ENCODE measurements at places on chromosomes 7 and 10.

- no peak for DNase-seq
Observed at GRCh38 chr10:80451132-80451531, 3.0 kb upstream of the TSPAN14 start.

- DNase-seq = no peak
Observed at GRCh38 chr7:82778021-82778420, 334.4 kb upstream of the CACNA2D1 start.

DNA sequence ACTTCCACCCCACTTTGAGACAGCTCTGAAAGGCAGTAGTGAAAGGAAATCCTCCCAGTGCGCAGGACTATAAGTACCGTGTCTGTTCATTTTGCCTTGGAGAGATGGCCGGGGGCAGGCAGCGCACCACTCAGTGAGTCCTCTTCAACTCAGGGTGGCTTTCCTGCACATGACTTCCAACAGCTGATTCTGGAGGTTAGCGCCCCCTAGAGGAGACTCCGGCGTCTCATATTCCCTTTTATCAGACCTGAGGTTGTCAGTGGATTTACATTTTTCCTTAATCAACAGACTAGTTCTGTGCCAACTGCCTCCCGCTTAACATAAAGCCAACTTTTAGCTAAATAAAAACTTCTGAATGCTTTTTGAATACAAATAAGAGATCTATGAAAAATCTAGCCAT, 101.0 kb downstream of the HERPUD2 start:
- DNase-seq = peak; percentile 6

DNA sequence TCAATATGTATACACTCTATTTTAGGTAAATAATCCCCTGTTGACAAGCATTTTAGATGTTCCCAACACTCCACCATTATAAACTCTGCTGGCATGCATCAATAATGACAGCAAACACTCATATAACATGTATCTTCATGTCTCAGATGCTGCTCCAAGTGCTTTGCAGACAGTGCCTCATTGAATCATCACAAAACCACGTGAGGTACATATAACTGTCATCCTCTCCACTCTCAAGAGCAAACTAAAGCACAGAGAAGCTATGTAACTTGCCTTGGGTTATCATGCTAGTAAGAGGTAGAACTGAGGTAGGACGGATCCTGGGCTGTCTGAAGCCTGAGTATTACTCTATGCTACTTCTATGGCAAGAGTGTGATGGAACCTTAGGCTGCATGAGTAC, 72.5 kb upstream of the GSDME start:
- no peak for DNase-seq

DNA sequence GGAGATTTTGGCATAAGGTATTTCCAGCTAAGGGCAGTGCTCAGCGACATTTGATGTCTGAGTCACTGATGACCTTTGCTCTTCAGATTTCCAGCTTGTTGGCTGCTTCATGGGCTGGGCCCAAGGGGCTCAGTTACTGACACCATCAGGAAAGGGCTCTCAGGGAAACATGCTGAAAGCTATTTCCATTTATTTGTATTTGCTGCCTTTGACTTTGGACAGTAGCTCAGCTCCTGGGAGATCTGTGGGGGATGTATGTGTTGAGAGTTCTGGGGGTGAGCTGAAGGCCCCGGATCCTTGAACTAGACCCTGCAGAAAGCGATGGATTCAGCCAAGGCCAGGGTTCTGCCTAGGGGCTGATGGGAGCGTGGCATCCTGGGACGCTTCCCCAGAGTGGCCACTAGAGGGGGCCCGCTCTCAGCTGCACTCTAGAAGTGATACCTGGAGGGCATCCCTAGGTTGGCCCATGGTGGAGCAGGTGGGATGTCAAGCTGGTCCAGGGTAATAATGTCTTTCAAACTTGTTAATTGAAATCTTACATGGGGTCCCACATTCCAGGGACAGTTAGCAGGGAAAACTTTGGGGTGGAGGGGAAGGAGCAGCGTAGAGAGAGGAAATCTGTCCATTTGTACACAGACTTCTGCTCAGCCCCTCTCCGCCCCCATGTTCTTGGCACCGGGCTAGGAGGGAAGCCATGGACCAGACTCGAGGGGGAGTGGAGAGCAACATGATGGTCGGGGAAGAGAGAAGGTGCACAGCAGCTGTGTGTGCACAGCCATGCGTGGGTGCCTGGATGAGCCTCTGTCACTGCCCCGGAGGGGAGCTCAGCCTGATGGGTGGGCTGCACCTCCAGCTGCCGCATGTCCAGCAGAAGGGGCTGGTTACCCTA, 3.0 kb upstream of the BTBD16 start:
- DNase-seq = peak; percentile 58

GRCh38 chr7:2452643-2453270, 23.4 kb downstream of the GRIFIN start:
- no peak for DNase-seq

DNA sequence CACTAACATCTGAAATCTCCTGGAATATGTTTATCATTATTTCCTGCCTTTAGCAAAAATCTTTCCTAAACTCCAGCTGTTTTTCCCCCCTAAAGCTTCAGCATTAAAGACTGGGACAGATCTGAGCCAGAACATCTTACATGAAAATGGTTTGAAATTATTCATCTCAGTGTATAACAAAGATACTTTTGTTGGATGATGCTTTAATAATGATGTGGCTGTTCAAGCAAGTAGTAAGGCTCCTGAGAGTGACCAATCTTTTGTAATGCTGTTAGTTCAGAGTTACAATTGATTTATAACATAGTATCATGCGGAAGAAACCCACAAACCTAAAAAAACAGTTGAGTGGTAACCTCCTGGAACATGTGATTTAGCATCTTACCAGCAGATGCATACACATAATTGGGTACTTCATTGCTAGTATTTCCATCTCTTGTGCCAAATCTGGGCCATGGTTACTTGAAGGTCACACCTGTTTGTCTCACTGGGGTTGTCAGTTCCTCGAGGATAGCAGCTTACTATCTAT, 1.5 kb downstream of the BZW2 start:
- no peak for DNase-seq

GRCh38 chr10:43765516-43765915, 116.8 kb upstream of the ZNF32 start:
- DNase-seq = no peak

DNA sequence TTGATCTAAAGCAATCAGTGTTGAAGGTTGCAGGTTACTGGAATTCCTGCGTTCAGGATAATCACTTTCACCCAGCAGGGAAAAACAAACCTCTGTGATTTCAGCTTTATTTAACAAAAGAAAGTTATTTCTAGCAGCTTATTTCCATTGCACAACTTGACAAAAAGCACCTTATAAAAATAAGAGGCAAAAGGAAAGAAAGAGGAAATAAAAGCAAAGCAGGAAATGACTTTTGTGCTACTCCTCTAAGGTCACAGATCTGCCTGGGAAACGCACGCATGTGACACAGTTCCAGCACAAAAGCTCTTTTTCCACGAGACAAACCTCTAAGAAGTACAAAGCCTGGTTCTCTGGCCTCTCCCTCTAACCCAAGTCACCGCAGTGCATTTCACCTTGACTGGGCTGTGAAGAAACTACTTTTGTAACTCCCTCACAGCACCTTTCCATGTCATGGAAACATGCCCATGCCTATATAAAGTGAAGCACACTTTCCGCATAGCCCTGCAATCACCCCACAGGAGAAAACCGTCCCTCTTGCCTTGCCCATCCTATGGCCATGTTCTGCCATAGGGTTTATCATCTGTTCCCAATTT, 870 bp downstream of the ANK3 start:
- DNase-seq = peak; percentile 49

GRCh38 chr7:101555269-101555920, 73.7 kb downstream of the MYL10 start:
- DNase-seq = no peak

DNA sequence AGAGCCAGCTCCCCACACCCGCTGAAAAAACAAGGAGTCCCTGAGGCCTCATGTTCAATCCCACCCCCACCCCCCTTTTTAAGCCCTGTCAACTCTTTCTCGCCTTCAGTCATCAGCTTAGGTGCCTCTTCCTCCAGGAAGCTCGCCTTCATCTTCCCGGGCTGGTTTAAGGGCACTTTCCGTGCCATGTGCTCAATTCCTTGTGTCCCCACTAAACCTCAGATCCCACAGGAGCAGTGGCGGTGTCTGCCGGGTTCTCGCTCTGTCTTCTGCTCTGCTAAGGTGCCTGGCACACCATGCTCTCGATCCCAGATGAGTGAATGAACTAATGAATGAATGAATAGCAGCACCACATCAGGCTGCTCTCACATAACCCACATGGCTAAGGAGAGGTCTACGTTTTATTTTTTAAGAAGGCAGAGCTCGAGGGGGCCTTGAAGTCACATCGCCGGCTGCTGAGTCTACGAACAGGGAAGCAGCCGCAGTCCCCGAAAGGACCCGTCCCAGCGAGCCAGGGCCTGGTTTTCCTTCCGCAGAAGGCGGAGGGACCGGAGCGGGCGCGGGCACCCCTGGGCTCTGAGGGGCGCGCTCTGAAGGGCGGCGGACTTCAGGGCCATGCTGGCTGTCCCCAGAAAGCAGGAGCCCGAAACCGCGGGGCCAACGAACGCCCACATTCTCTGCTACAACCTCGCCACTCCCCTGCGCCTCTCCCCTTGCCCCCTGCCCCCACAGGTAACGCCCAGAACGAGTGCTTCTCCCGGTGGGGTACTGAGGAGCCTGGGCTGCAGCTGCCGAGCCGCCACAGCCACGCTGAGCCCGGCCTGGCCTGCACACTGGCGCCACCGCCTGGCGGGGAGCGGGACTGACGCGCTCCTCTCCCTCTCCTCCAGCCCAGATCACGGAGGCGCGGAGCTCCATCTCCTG, 73.4 kb upstream of the KCNMA1 start:
- peak; percentile 62 for DNase-seq

DNA sequence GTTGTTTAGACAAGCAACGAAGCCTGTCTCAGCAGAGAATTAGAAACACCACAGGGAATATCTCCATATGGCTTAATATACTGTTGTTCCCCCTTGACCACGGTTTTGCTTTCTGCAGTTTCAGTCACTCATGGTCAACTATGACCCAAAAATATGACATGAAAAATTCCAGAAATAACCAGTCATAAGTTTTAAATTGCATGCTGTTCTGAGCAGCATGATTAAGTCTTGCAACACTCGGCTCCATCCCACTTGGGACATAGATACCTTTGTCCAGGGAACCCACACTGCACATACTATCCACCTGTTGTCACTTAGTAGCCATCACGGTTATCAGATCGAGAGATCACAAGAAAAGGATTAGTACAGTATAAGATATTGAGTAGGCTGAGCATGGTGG, 60.7 kb upstream of the FOXK1 start:
- DNase-seq = no peak

- DNase-seq = no peak
Observed at GRCh38 chr7:22858274-22858639, 35.6 kb upstream of the TOMM7 start.

- DNase-seq = peak; percentile 4
Observed at GRCh38 chr7:123070702-123071286, 75.3 kb upstream of the TAS2R16 start.

DNA sequence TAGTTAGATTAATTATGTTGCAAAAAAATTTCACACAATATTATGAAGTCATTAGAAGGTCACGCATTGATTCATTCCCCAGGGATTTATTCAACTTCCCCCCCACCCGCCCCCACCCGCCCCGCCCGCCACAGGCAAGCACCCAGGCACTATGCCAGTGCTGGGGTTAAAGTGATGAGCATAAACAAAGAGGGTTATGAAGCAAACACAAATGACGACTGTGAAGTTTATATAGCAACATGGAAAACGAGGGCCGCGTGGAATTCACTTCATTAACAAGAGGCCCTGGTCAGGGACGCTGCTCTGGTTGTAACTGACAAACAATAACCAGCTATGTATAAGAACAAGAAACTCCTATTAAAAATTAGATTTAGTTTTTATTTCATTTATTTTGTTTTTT, 656.5 kb upstream of the COBL start:
- DNase-seq = no peak

DNA sequence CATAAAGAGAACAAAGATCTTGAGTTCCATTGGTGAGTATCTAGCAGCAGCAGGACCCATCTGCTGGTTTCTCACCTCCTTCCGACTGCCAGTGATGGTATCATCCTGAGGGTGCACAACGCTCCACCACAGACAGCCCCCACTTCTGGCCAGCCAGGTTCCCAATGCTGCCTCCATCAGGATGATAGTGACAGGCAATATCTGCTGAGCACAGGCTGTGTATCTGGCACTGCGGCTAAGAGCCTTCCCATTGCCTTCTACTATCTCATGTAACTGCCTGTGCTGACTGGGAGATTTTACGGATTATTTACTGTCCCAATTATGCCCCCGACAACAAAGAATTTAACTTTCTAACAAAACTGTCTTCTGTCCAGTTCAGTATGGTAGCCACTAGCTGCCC, 352.4 kb upstream of the AOAH start:
- no peak for DNase-seq

GRCh38 chr10:131961047-131961776, 20.5 kb downstream of the BNIP3 start:
- DNase-seq = no peak

DNA sequence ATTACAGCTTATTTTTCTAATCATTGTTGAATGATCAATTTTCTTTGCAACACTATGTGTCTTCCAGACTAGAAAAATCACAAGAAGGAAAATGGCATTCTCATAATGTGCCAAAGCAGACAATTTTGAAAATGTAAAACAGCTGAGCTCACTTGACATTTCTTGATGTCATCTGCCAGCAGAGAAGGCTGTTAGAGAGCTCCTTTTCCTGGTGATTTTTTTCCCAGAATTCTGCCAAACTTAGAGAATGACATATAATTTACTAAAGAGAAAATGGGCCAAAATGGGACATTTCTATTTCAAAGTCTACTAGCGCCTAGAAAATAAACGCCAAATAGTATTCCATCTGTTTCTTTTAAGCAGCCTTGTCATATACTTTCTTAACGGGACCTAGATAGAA, 88.9 kb upstream of the CSTF2T start:
- DNase-seq = no peak

GRCh38 chr7:50101873-50102272, 8.8 kb upstream of the ZPBP start:
- no peak for DNase-seq

DNA sequence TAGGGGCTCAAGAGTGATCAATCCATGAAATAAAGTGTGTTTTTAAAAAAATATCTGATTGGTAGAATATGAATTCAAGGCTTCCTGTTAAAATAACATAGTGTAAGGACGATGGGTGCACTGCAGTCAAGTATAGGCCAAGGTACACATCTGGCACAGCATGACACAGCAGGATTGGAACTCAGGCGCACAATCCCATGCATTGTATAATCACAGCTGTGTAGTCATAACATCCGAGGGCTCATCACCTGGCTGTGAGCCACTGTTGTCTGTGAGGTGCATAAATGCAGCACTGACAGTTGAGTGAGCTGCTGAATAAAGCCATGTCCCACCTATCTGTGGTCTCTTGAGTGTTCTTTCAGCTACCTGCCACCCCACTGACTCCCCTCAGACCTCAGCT, 142.3 kb upstream of the HPS1 start:
- DNase-seq = peak; percentile 31

DNA sequence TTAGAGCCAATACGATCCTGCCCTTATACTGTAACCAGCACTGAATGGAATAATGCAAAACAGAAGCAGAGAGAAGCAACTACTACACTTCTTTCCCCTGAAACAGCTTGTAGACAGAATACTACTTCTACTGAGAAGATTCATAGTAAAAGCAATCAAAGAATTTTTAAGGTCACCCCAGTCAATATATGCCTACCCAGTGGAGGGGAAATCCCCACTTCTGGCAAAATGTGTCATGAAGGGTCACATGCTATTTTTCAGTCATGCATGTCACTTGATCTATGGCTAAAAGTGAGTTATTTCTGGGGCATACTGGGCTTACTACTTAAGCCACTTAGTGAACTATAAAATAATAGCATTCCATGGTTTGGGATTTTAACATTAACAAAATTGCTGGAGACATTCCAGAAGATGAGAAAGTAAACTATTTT, 25.6 kb downstream of the IRF5 start:
- DNase-seq = peak; percentile 32

GRCh38 chr10:83667594-83667993, 471.7 kb upstream of the GHITM start:
- DNase-seq = no peak

Data from dermis microvascular lymphatic vessel endothelial cell (primary cell).